Glomerular endothelial cell (primary cell): ENCODE measurements at places on chromosomes 11 and 22. TPM values are rescaled to one million over a fixed set of nuclear protein-coding genes. Genes with fewer than 3 reads are reported as not detected.

TMEM86A gene
- total RNA-seq: 2.3 and 2.9 TPM in 2 replicates

MRGPRX4 gene
- not detected in 2 replicates for total RNA-seq

BCO2 gene
- 1.3 and 1.9 TPM in 2 replicates for total RNA-seq

DNA sequence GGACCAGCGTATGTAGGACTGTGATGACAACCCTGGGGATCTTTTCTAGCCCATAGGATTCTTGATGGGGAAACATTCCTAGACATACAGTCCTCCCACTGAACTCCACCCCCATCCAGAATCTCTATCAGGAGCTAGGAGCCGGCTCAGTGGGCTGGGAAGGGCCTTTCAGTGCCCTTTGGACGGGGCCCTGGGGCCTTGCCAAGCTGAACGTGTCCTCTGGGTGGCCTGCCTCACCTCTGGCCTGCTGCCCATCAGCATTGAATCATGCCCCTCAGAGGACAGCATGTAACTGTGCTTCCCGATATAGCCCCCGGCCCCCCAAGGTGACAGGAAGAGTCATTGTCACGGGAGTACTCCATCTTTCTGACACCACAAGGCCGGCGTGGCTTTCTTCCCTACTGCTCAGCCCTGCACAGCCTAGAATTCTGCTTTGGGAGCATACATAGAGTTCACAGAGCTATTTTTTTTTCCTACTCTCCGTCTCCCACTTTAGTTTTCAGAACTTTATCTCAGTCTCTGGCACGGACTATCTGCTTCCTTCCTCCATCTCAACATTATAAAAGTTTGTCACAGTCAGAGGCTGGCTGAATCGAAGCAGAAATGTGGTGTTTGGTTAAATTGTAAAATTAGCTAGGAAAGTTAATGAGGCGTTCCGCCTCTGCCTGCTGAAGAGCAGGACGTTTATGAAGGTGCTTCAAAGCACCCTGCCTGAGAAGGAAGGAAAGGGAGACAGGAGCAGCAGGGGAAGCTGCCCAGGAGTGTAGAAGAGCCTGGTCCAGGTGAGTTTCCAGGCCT lies 111.9 kb downstream of the ZBTB16 start:
- no peak for DNase-seq
